ENCODE measurements at places on chromosomes 16 and 17.

GRCh38 chr16:51151961-51152663 is 1.0 kb upstream of the SALL1 start:
- peak; percentile 69 for DNase-seq

DNA sequence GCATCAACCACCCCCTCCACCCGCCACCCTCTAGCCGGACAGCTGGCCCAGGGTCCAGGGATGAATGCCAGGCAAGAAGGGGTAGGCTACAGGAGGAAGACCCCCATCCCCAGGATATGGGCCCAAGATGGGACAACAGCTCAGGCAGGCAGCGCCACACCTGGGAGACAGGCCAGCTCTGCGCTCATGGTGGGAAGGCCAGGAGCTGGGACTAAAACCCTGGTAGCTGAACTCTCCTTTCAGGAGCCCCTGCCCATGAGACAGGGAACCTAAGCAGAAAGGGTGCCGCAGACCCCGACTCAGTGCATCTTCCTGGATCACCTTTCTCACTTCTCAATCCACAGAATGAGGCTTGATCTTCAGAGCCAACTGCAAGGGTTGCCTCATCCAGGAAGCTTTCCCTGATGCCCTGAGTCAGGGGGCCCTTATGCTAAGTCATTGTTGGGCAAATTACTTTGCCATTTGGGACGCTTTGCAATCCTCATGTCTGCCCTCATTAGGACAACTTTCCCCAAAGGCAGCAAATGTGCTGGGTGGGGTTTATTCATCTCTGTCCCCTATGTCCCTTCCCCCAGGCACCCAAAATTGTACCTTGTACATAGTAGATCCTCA is 9.0 kb downstream of the ZDHHC1 start:
- no peak for DNase-seq

GRCh38 chr16:89669755-89670154 is 12.1 kb downstream of the SPATA33 start:
- no peak for DNase-seq

GRCh38 chr17:7782240-7782639 is 51.8 kb upstream of the KDM6B start:
- DNase-seq, result no peak

- DNase-seq, result no peak
These were observed 19.4 kb downstream of the CLUH start for GRCh38 chr17:2691965-2692780.

Data from NCI-H510A (cell line).